ENCODE measurements at places on chromosomes 4 and X.

GRCh38 chr4:164027805-164028204 lies 533.3 kb downstream of the TMA16 start:
- DNase-seq, result no peak

GRCh38 chr4:27176881-27177280 lies 316.2 kb downstream of the STIM2 start:
- no peak for DNase-seq

GRCh38 chrX:66684196-66684595 lies 45.3 kb upstream of the EDA2R start:
- no peak for DNase-seq

- no peak for DNase-seq
Observed at GRCh38 chrX:74500067-74500466, 78.8 kb downstream of the SLC16A2 start.

- DNase-seq, result no peak
Observed at GRCh38 chrX:119762718-119763117, 4.3 kb downstream of the SOWAHD start.

- no peak for DNase-seq
Observed at GRCh38 chr4:107856901-107857300, 32.2 kb downstream of the SGMS2 start.

DNA sequence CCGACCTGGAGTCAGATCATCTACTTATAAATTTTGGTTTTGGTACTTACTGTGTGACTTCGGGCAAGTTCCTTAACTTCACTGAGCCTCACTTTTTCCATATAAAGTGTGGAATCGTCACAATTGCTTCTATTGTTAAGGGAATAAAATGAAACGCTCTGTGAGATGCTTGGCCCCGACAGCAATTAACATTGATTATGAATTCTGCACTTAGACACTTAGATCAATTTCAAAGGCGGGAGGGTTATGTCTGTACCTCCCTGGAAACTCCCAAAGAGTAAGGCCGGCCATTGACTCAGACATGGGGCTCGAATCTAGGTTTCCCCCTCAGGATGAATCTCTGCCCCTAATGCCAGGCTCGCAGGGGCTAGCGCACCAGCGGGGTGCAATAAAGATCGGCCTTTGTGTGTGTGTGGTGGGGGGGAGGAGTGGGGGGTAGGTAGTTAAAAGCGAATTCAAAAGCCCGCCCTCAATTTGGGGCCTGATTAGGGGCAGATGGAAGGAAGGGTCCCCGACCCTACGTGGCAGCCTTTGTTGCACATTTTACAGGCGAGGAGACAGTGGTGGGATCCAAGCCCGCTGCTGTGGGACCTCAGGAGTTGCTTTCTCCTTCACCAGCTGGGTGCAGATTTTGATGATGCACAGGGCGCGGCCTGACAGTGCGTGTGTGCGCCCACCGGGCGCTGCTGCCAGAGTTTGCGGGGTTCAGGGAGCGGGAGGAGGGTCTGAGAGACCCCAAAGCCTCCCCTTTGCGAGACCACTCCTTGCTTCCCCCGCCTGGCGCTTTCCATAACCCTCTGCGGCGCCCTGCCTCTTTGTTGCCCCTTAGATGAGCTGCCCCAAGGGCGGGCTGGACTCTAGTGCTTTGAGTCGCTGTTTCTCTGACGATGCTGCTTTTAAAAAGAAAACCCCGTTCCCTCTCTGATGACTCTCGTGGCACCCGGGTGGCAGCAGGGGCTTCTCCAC lies 9.6 kb downstream of the MSX1 start:
- DNase-seq, result no peak

DNA sequence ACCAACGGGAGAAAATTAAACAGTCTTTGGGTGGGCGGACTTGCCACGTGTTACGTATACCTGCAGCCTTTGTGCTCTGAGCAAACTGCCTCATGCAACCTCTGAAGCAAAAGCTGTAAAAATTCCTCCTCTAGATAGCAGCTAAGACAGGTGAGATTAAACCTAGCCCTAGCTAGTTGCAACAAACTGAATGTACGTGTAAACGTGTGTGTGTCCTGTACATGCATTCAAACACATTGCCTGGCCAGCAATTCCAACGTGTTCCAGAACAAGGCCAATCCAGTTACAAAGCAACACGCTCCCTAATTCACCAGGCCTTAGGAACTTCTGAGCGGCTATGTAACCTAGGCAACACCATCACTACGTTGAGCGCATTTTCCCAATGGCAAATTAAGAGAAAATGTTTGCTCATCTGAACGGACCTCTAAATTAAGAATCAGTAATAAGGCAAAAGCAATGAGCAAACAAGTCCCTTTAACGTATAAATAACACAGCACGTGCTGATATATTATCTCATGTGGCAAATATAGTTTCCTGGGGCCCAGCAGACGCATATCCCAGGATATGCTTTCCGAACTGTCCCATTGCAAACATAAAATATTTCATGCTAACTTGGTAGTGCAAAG lies 792 bp downstream of the PPID start:
- DNase-seq, result no peak

DNA sequence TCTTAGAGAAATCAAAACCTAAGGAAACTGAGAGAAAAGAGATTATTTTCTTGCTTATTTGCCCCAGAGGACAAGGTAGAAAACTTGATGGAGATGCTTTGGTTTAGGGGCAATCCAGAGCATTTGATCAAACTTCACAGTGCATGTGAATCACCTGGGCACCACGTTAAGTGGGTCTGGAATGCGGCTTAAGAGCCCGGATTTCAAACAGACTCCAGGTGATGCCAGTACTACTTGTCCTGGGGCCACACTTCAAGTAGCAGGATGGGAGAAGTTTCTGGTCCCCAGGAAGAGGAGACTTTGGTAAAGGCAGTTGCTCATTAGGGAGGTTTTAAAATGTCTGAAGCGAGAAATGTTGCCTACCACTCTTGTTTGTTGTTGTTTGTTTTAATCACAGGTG lies 51.8 kb downstream of the PHOX2B start:
- no peak for DNase-seq

- no peak for DNase-seq
Observed at GRCh38 chr4:89800527-89801103, 36.3 kb downstream of the SNCA start.

DNA sequence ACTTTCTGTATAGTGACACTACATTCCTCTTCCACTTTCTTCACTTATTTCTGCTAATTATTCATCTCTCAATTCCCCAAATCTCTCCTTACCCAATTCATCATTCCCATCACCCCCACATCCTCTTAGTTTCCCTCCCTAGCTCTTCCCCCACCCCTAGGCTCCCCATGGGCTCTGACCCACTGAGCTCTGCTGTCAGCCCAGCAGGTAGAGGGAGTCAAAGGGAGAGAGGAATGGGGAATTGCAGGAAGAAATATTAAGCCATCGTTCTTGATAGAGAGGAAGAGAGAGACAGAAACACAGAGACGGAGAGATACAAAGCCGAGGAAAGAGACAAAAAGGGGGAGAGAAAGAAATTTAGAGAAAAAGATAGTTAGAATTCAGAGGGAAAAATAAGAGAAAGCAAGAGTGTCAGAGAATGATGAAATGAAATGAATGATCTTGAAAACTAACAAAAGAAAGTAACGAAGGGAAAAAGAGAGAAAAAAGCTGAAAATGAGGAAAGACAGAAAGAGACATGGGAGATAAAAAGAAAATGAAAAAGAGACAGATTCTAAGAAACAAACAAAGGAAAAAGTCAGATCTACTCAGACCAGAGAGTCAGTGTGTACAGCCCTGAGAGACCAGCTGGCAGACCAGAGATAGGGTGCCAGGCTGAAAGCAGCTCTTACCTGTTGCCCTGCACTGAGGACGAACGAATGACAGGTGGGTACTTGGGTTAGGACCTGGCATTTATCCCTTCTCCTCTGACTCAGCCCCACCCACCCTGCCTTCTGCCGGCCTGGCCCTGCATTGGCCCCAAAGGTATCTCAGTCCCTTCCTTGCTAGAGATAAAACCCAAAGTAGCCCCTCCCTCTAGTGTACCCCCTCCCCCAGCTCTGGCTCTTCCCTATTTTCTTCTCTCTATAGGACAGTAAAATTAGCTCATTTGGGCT lies at the start of gene ALAS2:
TSS of gene ALAS2 (minus strand) at position 707 of the 935 bp plus-strand sequence. CDS start 4,977 bp downstream, outside the sequence.
- no peak for DNase-seq

DNA sequence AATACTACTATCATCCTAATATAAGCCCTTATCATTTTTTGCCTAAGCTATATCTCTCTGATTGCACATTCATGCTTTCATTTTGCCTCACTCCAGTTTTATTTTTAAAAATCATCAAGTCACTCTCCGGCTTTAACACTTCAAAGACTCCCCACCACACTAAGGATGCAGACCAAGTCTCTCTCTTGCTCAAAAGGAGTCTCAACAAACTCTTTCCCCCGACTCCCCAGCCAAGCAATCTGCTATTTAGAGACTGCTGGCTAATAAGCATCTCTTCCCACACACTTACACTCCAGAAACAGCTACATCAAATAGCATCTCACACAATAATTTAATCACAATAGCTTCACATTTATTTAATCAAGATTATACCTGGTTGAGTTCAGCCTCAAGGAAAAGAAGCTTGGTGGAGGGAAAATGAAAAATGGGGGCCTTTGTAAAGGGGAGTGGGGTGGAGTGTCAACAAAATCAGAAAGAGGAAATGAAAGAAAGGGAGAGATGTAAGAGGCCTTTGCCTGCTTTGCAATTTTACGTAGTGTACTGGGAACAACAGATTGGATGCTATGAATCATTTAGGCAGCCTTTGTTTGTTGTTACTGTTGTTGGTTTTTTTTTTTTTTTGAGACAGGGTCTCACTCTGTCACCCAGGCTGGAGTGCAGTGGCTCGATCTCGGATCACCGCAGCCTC lies 104.1 kb upstream of the MCF2 start:
- no peak for DNase-seq

DNA sequence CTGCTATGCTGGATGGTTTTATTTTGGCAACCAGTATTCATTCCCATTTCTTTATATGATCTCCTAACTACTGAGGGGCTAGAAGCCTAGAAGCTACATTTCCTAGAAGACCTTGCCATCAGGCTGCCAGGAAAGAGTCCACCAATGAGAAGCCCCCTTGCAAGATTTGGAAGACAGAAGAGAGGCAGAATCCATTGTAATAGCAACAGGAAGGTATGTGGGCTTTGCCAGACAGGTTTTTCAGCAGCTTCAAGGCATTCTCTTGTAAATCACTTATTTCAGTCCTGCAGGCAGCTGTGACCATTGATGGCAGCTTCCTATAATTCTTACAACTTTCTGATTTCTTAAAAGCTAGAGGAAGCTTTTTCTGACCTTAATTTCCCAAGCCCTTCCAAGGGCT lies 148.3 kb upstream of the NHS start:
- no peak for DNase-seq

DNA sequence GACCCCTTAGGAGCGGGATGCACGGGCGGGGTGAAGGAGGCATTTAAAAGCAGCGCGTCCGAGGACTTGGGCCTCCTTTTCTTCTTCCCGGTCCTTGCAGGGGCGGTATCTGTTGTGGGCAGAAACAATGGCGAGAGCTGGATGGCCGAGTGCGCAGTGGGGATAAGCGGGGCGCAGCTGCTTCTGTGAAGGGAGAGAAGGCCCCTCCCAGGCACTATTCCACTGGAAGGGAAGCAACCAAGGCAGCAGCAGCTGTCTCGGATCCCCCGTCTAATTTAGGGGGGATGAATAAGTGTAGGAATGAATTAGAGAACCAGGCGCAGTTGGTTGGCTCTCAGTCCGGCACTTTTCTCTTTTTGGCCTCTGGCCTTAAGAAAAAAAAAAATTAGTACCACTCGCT lies 995 bp downstream of the SMARCA5 start:
- peak; percentile 70 for DNase-seq

DNA sequence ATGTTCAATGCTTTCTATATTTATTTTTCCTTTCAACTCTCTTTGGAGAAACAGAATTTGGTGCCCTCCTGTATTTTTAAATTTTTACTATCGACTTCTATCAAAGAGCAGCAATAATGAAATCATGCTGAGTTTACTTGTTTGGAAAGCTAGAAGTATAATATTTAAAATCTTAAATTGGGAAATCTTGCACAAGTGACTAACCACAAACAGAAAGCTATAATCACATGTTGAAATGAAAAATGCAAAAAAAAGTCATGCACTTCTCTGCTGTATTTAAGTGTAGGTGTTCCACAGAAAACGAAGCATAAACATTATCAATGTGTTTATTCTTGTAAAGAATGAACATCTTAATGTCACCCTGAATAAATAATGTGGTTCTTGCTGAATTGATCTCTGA lies 306.1 kb downstream of the PCDH18 start:
- no peak for DNase-seq

GRCh38 chr4:92970996-92971395 lies 667.2 kb downstream of the GRID2 start:
- no peak for DNase-seq

DNA sequence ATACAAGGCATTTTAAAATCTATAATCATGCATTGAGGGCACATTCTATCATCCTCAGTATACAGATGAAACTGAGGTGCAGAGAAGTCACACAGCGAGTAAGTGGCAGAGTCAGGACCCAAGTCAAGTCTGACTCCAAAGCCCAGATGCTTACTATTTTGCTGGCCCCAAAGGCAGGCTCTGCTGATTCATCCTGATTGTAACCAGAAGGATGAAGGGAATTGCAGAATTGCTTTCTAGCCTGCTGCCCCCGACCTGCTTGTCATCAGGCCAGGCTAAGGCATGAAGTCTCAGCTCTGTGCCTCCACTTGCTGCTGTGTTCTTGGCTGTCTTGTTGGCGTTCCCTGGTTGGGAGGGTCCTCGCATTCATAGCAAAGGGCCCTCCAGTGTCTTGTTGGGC lies 62.7 kb downstream of the SLC9A6 start:
- DNase-seq, result no peak

GRCh38 chr4:118964891-118965411 lies 76.3 kb downstream of the SYNPO2 start:
- DNase-seq, result no peak

DNA sequence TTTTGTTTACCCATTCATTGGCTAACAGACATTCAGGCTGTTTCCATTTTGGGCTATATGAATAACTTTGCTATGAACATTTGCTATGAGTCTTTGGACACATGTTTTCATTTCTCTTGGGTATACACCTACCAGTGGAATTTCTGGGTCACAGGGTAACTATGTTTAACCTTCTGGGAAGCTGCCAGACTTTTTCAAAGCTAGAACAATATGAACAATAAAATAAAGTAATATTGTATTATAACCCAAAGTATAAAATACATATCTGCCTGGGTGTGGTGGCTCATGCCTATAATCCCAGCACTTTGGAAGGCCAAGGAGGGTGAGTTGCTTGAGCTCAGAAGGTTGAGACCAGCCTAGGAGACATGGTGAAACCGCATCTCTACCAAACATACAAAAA lies 90.6 kb downstream of the DLG3 start:
- no peak for DNase-seq

- DNase-seq, result peak; percentile 66
Observed at GRCh38 chr4:92305148-92305877, 1.5 kb downstream of the GRID2 start.

DNA sequence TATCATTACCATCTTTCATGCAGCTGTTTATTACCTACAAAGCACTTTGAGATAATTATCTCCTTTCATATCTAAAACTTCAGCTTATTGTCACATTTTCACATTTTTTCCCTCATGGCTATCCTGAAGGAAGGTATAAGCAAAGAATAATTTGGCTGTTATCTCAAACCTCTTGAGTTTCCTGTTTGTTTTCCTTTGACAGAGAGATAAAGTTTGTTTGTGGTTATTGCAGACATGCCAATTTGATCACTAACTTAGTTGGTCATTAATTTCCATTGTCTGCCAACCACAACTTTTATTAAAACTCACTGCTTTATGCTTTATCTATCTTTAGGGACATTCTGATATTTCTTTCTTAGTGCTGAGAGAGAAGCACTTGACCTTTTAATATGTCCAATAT lies 89.8 kb upstream of the SPANXB1 start:
- DNase-seq, result no peak

GRCh38 chrX:861340-861890 lies 230.8 kb downstream of the SHOX start:
- DNase-seq, result peak; percentile 26
